ENCODE measurements at places on chromosomes 4 and X.

GRCh38 chr4:5554376-5554775, 154.0 kb downstream of the EVC2 start:
- no peak for DNase-seq

DNA sequence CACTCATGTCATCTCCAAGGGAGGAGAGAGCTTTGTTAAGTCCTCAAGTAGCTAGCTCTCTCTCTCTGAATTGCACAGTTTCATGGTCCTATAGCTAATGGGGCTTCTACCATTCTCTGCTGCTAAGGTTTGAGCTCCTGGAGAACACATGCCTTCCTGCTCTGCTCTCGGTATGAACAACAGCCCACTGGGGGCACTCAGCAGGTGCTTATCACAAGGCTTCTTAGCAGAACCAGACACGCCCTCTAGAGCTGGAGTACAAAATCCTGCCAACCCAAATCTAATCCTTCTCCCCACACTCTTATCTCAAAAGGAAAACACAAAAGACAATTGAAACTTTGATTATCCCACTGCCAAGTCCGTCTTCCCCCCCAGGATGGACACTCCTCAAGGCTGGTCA, 176.5 kb downstream of the HS3ST1 start:
- DNase-seq, result no peak

DNA sequence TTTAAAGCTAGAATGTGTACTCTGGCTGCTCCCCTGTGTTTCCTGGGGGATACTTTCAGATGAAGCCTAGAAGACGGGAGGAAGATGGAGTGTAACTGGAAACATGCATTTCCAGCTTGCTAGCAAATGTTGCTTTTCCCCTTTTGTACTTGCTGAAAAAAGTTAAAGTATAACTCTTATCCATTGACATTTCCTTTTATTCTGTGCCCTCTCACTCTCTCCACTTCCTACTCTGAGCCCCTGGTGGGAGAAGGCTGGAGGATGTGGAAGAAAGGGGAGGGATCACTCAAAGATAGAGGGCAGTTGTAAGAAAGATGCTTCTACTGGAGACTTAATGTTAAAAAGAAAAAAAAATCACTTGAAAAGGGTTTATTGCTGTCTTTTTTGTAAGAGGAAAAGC, 396.5 kb downstream of the DTHD1 start:
- no peak for DNase-seq

- DNase-seq, result no peak
These were observed 183.7 kb upstream of the BCOR start for GRCh38 chrX:40281336-40282005.

DNA sequence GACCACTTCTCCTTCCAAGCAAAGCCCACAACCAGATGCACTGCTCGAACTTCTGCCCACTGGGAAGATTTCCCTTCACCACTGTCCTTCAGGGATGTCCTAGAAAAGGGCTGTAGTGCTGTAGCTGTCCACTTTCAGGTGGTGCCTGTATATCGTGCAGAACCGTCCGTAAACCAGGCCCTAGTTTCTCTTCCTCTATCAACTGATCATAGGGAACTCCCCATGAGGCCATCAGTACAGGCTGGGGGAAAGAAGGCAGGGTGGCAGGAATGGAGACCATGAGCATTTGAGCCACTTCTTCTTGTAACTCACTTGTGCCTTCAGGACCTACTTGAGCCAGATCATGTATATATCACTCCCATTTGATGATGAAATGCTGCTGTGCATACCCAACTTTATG, 57.3 kb upstream of the FAM9B start:
- no peak for DNase-seq

GRCh38 chrX:153926552-153926857, 441 bp upstream of the ARHGAP4 start:
- no peak for DNase-seq

- DNase-seq, result no peak
These were observed 474.7 kb downstream of the PCDH7 start for GRCh38 chr4:31194823-31195222.

DNA sequence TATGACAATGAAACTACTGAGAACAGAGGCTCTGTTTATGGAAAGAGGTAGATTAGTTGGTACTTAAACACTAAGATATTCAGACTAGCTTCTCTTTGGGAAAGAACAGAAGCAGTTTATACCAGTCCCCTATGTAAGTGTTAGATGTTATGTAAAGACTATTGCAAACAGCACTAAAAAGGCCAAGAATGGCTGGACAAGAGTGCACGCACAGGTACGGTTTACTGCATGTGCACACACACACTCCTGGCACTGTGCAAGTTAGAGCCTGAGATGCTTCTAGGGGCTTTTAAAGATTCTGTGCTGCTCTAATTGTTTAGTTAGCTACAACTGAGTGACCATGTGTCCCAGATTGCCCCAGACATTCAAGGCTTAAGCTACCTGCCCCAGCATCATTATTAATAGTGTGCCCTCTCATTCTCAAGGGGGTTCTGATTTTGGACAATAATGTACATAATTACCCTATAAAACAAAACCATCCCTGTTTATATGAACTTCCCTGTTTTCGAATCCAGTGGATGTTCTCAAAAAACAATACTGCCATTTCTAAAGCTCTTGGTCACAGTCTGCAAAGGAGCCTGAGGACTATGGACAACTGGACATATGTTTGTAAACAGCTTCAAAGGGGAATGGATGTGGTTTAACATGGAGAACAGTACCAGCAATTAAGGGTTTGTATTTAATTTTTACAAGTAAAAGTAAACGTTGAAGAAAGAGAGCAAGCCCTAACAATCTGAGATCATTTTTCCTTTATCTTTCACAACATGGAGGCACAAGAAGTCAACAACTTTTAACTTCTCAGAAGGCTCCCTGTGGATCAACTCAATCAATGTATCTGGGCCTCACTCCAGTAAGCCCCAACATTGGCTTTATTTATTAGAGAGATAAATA, 2.0 kb downstream of the SETD7 start:
- no peak for DNase-seq

Data from stimulated activated CD4-positive, alpha-beta T cell treated with anti-CD3 and anti-CD28 coated beads, Interleukin-4, amount 100 ng/mL, for 1 hour (primary cell).